ENCODE measurements at places on chromosomes 6 and 20. TPM values are rescaled to one million over a fixed set of nuclear protein-coding genes. Genes with fewer than 3 reads are reported as not detected.

The CST7 gene
- 4.6 TPM for total RNA-seq

The SLC17A1 gene
- total RNA-seq: 10.5 TPM

The GTSF1L gene
- not detected for total RNA-seq

The PRICKLE4 gene
- 3.1 TPM for total RNA-seq

The PRKN gene
- 2.3 TPM for total RNA-seq

The C6orf163 gene
- total RNA-seq: 1.4 TPM

The OR2B6 gene
- total RNA-seq: not detected

The BCKDHB gene
- 24.9 TPM for total RNA-seq

The SLC32A1 gene
- not detected for total RNA-seq

The TBXT gene
- not detected for total RNA-seq

The CGA gene
- total RNA-seq: not detected

The KIF25 gene
- not detected for total RNA-seq

The TSPO2 gene
- 0.61 TPM for total RNA-seq

The PI3 gene
- not detected for total RNA-seq

DNA sequence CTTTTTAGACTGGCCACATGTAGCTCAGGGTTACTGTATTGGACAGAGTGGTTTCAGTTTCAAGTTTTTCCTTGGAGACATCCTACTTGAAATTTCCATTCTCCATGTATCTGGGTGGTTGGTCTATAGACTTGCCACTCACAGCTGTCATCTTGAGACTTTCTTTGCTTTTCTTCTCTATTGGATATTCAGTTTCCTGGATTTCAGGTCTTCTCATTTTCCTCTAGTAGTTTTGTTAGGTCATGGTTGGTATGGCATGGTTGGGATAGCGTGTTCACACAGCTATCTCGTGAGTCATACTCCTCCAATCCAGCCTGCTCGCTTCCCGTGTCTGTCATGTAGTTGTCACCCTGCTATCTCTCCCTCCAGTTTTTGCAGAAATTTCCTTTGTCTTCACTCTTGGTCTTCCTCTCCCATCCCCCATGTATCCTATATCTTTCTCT lies 48.3 kb downstream of the PTPN1 start:
- DNase-seq: no peak

- no peak for DNase-seq
Observed at GRCh38 chr6:3568396-3569082, 111.7 kb upstream of the SLC22A23 start.

GRCh38 chr6:231779-232178 lies 60.5 kb upstream of the DUSP22 start:
- no peak for DNase-seq

GRCh38 chr20:36932476-36933426 lies 18.8 kb downstream of the SAMHD1 start:
- peak; percentile 53 for DNase-seq

DNA sequence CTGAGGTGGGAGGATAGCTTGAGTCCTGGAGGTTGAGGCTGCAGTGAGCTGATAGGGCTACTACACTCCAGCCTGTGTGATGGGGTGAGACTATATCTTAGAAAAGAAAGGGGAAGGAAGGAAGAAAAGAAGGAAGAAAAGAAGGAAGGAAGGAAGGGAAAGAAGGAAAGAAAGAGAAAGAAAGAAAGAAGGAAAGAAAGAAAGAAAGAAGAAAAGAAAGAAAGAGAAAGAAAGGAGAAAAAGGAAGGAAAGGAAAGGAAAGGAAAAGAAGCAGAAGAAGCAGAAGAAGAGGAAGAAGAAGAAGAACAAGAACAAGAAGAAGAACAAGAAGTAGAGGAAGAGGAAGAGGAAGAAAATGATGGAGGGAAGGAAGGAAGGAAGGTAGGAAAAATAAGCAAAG lies 1130.2 kb upstream of the MAP3K7 start:
- DNase-seq: no peak

- DNase-seq: peak; percentile 90
Observed at GRCh38 chr6:137873273-137873762, 6.3 kb downstream of the TNFAIP3 start.

- no peak for DNase-seq
Observed at GRCh38 chr6:87917886-87918285, 129.8 kb upstream of the SPACA1 start.

DNA sequence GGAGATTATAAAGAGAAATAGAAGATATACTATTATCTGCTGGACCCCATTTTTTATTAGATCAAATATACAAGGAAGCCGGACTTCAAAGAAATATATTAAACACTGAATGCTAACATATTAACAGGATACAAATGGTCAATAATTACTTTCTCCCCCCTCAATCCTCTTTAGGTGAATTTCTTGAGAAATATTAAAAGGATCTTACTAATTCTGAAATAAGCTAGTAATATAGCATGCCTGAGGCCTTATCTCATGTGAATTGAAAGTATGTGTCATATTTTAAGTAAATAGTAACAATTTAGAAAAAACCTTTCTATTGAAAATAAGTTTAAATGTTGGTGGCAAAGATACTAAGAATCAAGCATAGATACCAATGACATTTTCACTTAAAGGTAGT lies 954.7 kb upstream of the MAN1A1 start:
- no peak for DNase-seq

GRCh38 chr6:127618729-127619128 lies 41.8 kb downstream of the C6orf58 start:
- DNase-seq: no peak

- DNase-seq: no peak
Observed at GRCh38 chr20:10883166-10883565, 209.4 kb upstream of the JAG1 start.

DNA sequence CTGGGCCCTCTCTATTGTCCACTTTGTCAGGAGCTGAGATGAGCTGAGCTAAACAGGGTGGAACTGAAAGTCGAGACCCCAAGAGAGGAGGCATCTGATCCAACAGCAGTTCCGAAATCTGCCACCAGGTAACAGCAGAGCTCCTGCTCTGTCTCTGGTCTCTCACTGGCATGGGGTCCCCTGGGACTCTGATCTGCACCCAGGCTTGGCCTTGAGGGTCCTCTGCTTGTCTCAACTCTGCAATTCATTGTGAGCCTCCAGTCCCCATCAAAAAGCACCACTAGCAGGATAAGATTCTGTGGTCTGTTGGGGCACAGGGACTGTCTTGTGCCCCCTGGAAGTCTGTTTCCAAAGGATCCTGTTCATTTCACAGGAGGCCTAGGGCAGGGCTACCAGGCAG lies 62.5 kb upstream of the TOP1 start:
- DNase-seq: no peak

DNA sequence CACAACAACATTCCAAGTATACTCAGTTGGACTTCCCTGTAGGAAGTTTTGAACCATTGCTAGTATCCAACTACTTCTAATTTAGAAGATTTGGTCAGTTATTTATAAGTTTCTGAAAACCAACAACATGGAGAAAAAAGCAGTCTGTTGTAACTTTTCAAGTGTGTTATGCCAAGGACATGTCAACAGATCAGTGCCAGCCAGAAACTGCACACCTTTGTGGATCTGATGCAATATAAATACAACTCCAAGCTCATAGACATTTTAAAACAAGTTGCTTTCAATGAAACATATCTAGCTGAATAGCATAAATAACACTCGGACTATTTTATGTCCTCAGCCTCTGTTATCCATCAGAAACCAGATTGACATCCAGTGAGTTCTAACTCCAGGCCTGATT lies 58.3 kb upstream of the CARMIL1 start:
- no peak for DNase-seq

DNA sequence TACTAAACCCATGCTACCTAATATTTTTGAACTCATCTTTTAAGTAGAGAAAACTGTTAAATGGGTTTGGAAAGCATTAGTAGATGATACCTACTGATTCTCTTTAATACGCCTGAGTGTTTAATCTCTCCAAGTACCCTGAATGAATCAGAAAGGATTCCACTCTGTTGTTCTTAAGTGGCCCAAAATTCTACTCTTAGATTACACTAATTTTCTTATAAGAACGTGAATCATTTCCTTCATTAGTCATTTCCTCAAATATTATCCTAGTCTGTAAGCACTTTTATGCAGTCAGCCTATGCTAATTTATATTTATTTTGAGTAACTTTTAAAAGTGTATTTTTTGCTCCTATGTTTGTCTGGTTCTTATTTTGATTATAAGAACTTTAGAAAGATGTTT lies 380.0 kb downstream of the BTBD9 start:
- DNase-seq: no peak

DNA sequence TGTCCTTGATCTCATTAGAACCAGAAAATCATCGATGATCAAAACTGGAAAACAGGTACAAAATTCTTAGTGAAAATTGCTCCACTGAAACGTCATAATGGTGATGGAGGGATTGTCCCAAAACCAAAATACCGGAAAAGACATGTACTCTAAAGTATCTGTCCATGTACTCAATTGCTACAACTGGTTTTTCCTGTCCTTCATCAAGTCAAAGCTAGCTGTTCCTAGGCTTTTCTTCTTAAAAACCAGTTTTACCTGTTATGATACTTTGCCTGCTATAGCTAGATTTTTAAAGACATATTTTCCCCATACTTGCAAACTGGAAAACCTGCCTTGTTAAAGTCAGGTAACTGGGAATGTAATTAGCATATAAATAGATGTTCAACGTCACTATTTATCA lies 50.5 kb upstream of the LRRC1 start:
- no peak for DNase-seq

DNA sequence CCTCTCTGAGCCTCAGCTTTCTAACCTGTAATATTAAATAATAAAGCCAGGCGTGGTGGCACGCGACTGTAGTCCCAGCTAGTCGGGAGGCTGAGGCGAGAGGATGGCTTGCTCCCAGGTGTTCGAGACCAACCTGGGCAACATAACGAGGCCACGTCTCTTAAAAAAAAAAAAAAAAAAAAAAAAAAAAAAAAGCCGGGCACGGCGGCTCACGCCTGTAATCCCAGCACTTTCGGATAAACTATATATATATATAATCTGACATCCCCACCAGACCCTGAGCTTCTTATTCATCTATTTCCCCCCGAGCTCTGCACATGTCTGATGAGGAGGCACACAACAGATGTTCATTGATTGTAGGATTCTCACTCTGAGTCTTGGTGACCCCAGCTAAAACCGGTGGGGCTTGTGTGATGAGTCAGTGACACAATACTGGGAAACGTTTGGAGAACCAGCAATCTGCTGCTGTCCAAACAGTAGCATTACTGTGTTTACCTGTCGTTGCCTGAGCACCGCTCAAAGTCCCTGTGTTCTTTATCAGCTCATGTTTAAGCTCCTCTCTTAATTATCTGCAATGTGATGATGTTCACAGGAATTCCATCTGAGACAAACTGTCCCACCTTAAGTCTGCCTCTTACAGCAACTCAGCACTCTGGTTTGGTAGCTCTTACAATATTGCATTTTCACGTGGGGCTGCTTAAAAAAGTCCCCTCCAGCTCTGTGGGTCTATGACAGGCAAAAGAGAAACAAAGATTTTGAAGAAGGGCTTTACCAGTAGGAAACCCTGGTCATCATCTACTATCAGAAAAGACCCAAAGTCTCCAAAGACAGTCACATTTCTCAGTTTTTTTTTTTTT lies 1.0 kb upstream of the SPATA2 start:
- DNase-seq: peak; percentile 74

GRCh38 chr6:108782179-108783041 lies 65.8 kb upstream of the ARMC2 start:
- DNase-seq: peak; percentile 88

DNA sequence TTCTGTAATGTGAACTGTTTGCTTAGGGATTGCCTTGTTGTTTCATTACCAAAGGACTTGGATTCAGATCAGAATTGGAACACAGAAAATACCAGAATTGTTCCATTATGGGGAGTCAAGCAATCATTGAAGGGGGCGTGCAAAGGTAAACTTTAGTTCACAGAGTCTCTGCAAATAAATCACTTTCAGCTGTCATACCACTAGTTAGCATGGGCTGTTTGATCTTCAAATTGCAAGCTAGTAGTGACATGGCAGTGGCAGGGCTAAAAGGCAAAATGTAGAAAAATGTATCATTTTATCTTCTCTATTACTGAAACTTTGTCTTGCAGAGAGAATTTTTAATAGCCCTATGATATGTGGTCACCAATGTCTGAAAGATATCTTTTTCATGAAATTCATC lies 483.2 kb upstream of the NRSN1 start:
- no peak for DNase-seq

DNA sequence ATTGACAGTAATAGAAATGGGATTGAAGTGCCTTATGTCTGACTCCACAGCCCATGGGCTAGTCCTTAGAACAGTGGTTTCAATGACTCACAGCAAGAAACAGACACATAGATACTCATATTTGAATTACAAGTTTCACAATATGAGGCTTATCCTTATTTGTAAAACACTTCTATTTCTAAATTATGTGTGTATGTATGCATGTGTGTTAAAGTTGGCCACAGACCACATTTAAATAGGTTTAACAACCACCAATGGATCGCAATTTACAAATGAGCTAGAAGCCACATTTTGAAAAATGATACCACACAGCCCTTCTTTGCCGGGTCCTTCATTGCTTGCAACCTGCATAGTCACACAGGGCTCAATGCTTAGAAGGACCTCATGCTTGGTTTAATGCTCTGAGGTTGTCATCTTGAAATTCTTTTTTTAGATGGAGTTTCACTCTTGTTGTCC lies 157.8 kb upstream of the PREP start:
- DNase-seq: no peak

DNA sequence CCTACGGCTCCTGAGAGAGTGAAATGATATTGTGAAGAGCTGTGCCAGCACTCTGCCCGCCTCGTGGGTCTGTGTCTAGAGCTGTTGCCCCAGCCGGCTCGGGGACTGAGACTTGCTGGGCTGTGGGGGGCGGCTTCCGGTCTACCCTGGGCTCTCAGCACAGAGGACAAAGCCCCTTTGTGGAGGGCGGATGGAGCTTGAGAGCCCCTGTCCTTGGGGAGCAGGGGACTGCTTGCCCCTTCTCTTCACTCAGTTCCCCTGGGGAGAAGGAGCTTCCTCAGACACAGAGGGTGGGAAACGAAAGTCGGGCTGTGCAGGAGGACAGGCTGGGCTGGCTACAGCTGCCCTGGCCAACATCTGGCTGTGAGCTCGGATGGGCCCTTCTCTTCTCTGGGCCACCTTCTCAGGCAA lies 11.0 kb downstream of the SRC start:
- DNase-seq: no peak

- DNase-seq: peak; percentile 74
Observed at GRCh38 chr6:149566410-149567193, 427 bp downstream of the GINM1 start.

GRCh38 chr20:50029697-50030461 lies 47.1 kb downstream of the SNAI1 start:
- peak; percentile 86 for DNase-seq

Measured in right lobe of liver (tissue), 6 donors.